ENCODE measurements at places on chromosomes 2 and 18.

GRCh38 chr2:227870710-227871374 lies 589 bp upstream of the DAW1 start:
- DNase-seq: no peak

- no peak for DNase-seq
These were observed 112.9 kb downstream of the CLIP4 start for GRCh38 chr2:29227935-29228675.

GRCh38 chr2:20414806-20415205 lies 32.1 kb upstream of the RHOB start:
- no peak for DNase-seq

GRCh38 chr2:237345411-237345810 lies 68.6 kb downstream of the COL6A3 start:
- DNase-seq: no peak

GRCh38 chr18:76491776-76492668 lies 3.0 kb downstream of the ZNF516 start:
- DNase-seq: no peak

- no peak for DNase-seq
These were observed 208.6 kb downstream of the C1D start for GRCh38 chr2:67854103-67854743.

- no peak for DNase-seq
These were observed 291.3 kb upstream of the TANK start for GRCh38 chr2:160868891-160869290.

DNA sequence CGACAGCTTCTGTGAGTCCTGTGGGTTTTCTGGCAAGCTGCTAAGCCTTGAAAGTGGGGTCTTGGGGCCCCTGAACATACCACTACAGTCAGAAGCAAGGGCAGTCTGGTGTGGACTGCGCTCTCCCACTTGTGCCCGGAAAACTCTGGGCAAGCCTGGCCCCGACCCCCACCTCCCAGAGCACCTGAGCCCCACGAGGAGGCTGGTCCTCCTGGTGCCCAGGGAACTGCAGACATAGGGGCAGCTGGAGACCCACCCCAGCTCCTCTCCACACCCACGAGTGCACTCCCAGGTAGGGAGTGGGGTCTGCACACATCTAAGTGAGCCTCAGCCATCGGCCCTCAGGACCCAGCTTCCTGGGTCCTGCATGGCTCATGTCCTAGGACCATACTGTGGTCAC lies 16.2 kb upstream of the GPC1 start:
- DNase-seq: no peak

DNA sequence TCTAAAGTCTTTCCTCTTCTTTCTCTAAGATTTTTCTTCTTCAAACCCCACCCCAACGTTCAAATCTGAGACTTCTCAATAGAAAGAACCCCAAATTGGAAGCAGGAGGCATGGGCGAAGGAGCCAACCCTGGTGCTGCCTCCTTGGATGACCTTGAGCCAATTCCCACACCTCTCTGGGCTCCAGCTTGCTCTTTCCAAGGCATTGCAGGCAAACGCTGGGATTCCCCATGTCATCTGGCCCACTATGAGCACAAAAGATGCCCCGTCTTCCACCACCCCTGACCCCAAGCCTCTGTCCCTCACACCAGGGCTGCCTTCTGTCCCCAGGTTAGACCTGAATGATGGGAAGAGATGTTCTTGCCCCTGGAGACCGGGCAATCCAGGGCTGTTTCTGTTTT lies 57.0 kb downstream of the TTC32 start:
- no peak for DNase-seq

GRCh38 chr2:18560797-18561085 lies 288 bp upstream of the RDH14 start:
- DNase-seq: no peak

- DNase-seq: no peak
These were observed 42.4 kb downstream of the ZSWIM2 start for GRCh38 chr2:186806591-186806990.

GRCh38 chr2:128271911-128272600 lies 46.6 kb downstream of the HS6ST1 start:
- DNase-seq: no peak

GRCh38 chr2:158776231-158776630 lies 18.9 kb upstream of the DAPL1 start:
- DNase-seq: no peak

- no peak for DNase-seq
These were observed 128.7 kb downstream of the NCKAP5 start for GRCh38 chr2:133439565-133439920.

DNA sequence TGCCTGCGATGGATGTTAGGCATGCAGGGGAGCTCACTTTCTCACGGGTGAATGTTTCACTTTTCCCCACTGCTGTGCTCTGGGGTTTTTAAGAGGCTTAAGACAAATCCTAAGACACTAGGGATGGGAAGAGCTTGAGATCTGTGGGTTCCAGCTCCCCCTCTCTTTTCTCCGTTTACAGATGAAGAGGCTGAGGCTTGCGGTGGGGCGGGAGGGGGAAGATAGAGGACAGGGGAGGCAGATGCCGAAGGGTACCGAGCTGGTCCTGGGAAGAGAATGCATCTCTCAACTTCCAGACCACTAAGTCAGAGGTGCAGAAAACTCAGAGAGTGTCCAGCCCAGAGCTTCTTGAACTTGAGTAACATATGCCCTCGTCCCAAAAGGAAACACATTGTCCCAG lies 8.2 kb upstream of the ATOH8 start:
- no peak for DNase-seq

GRCh38 chr2:25822190-25823117 lies 55.8 kb downstream of the ASXL2 start:
- peak; percentile 68 for DNase-seq

DNA sequence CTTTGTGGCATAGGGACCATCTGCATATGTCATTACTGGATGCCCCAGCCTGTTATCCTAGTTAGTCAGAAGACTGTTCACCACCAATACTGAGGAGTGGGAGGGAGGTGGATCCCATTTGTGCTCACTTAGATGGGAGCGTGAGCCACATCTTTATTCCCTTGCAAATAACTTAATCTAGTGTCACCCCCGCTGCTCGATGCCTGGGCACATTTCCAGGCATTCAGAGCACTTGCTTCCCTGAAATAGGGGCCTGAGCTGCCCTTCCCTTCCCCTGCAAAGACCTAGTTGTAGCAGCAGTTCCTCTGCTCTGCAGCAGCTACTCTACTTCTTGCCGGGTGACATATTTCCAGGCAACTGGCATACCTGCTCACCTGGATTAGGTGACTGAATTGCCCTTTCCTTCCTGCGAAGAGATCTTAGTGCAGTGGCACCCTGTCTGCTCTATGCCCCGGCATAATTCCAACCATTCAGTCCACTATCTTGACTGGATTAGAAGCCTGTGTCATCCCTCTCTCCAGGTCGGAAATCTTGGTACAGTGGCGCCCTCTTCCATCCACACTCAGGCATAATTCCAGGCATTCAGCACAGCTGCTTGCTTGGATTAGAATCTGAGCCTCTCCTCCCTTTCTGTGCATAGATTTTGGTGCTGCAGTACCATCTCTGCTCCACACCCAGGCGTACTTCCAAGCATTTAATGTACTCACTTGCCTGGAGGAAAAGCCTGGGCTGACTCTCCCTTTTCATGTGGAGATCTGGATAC lies 1389.1 kb upstream of the TMEFF2 start:
- no peak for DNase-seq

DNA sequence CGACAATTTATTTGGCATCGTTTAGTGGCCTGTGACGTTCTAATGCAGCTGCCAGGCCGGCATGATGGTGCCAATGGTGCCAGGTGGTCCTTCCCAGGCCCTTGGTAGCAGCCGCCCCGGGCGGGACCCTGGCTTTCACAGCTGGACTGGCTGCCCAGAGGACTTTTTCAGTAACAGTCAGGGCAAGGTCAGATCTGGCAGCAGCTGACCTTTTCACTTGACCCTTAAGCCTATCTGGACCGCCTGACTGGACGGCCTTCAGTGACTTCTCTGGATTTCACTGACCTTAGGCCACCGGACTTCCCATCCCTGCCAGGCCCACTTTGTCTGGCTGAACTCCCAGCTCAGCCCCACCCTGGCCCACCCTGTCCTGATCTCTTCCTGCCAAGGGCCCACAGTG lies 15.9 kb downstream of the TRIB2 start:
- no peak for DNase-seq

DNA sequence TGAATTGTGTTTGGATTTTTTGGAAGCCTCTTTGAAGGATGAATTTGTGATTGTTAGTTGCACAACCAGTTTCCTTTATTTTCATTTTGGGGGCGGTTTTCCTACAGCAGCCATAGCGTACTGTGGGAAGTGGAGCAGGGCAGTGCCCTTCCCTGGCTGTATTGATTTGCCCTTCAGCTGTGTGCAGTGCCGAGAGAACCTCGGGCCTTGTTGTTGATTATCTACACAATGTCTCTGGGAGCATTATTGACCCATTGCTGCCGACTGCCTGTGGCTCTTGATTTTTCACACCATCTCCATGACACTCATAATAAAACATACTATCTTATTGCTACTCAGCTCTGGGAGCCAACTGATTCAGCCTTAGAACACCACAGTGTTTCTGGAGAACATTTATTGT lies 162.2 kb upstream of the BOD1L2 start:
- no peak for DNase-seq

DNA sequence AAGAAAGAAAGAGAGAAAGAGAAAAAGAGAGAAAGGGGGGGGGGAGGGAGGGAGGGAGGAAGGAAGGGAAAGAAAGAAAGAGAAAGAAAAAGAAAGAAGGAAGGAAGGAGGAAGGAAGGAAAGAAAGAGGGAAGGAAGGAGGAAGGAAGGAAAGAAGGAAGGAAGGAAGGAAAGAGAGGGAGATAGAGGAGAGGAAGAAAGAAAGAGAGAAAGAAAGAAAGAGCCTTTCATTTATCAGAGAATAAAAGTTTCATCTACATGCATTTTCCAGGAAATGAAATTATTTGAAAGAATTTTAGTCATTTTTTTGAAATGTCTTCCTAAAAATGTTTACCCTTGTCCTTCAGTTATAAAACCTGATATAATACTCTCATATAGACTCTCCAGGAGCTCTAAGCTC lies 172.4 kb downstream of the TRABD2A start:
- no peak for DNase-seq

DNA sequence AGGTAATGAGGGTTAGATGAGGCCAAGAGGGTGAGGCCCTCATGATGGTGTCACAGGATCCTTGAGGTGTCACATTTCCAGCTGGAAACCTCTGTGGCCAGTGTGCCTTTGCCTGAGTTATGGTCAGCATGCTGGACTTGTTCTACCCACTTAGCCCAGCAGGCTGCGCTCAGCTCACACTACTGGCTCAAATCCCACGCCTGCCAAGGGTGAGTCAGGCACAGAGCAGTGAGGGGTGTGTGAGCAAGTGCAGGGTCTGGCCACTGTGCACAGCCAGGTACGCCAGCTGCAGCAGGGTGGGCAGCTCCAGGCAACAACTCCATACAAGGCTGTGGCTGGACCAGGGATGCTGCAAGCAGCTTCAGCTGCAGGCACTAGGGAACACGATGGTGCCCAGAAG lies 616.6 kb upstream of the FSHR start:
- no peak for DNase-seq

- DNase-seq: no peak
These were observed 1082.9 kb upstream of the CDH2 start for GRCh38 chr18:29259838-29260237.

DNA sequence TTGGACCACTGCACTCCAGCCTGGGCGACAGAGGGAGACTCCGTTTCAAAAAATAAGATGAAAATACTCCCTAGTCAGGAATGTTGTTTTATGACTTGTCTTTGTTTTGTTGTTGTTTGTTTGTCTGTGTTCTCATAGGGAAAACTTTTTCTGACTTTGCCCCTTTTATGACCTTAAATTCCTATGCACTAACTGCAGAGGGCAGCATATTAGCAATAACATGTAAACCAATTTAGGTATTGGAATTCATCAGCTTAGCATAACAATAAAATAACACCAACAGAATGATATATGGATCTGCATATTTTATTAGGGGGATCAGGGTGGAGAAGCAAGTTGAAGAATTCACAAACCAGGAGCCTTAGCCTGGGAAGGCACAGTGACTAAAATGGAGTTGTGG lies 631.5 kb downstream of the SUCLG1 start:
- no peak for DNase-seq

- DNase-seq: no peak
These were observed 100.5 kb upstream of the VWC2L start for GRCh38 chr2:214310319-214310718.

- no peak for DNase-seq
These were observed 2.6 kb downstream of the DYSF start for GRCh38 chr2:71455741-71456569.

GRCh38 chr18:49731860-49732311 lies 81.4 kb downstream of the ACAA2 start:
- no peak for DNase-seq

GRCh38 chr2:197628043-197628500 lies 47.3 kb downstream of the RFTN2 start:
- DNase-seq: no peak

GRCh38 chr18:34911661-34912384 lies 129.4 kb upstream of the MAPRE2 start:
- no peak for DNase-seq

GRCh38 chr2:197705912-197706838 lies 1.0 kb downstream of the MARS2 start:
- DNase-seq: no peak

GRCh38 chr2:154600927-154601494 lies 97.5 kb upstream of the KCNJ3 start:
- no peak for DNase-seq

GRCh38 chr2:23745726-23746105 lies 181.2 kb downstream of the ATAD2B start:
- no peak for DNase-seq

GRCh38 chr2:116842164-116842563 lies 972.3 kb upstream of the DDX18 start:
- DNase-seq: no peak

DNA sequence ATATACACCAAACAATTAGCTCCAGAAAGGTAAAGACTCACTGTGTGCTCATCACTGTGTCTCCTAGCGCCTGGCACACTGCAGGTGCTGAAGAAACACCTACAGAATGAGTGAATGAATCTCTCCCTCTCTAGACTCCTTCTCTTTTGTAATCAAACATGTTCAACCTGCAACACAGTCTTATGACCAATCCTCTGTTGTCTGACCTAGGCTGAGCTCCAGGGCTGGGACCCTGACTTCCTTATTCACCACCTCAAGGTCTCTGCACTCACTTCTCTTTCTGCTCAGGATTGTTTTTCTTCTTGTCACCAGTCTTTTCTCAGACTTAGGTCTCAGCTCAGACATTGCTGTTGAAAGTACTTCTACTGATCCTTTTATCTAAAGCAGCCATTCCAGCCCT lies 9.8 kb downstream of the CKAP2L start:
- no peak for DNase-seq

GRCh38 chr2:185128996-185129395 lies 530.7 kb downstream of the ZNF804A start:
- no peak for DNase-seq
